Activated CD4-positive, alpha-beta T cell treated with anti-CD3 and anti-CD28 coated beads, Interleukin-2, amount 50 U/mL, for 1 hour (primary cell): ENCODE measurements at places on chromosomes 6 and 20.
A peak's percentile ranks its signal among the peaks of the same experiment; 100 is the strongest.

- DNase-seq, result peak; percentile 3
Observed at GRCh38 chr6:158781692-158782373, 37.3 kb downstream of the EZR start.

DNA sequence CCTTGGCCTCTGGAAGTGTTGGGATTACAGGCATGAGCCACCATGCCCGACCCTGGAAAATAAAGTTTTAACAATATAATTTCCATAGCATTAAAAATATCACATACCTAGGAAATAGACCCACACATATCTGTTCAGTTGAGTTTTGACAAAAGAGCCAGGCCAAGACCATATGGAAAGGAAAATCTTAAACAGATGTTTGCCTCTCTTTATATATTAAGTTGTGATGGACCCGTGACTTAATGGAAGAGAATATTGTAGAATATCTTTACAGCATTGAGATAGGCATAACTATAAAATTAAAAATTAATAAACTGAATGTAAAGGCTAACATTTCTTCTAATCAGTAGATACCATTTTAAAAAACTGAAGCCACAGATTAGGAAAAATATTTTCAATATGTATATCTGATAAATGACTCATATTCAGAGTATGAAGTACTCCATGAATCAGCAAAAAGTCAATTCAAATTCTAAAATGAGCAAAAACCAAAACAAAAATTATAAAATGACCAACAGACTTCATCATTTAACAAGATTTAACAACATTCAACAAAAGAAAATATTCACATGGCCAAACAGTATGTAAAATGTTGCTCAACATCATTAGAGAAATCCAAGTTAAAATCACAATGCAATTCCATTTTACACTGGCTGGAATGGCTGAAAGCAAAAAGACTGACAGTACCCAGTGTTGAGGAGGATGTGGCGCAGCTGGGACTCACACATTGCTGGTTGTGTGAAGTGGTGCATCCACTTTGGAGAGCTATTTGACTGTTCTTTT, 43.3 kb downstream of the GTF2H5 start:
- no peak for DNase-seq

DNA sequence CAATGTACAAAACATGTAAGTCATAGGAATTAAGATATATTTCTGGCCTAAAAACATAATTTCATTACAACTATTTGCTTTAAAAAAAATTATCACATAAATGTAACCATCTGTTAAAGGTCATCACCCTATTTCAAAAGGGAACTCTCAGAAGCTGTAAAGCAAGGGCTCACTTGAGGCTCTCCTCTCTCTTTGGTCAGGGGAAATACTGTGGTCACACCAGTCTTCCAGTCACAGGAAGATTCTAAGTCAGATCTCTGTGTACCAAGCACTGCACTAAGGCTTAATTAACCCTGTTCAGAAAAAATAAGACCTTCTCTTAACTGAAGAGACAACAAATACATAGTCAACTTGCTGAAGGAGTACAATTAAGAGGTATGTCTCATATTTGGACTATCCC, 75.6 kb downstream of the MMS22L start:
- no peak for DNase-seq

- no peak for DNase-seq
Observed at GRCh38 chr6:35724059-35724458, 12.8 kb upstream of the ARMC12 start.

- no peak for DNase-seq
Observed at GRCh38 chr6:163750431-163751031, 336.0 kb downstream of the QKI start.

DNA sequence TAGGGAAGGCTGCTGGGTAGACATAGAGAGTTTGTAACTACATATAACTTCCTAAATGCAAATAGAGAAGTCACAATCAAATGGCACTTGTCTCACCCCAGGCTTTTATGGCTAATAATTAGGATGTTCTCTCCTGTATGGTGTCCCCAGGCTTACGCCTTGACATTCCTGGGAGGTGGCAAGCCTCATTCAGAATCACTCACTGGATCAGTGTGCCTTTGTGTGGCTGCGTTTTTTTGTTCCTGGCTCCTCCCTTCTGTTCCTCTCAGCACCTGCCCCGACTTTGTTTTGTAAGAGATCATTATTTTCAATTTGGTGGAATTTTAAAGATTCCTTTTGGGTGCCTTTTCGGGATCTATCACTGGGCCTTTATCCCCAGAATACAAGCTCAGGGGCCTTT, 5.7 kb downstream of the LAMP5 start:
- DNase-seq, result no peak

DNA sequence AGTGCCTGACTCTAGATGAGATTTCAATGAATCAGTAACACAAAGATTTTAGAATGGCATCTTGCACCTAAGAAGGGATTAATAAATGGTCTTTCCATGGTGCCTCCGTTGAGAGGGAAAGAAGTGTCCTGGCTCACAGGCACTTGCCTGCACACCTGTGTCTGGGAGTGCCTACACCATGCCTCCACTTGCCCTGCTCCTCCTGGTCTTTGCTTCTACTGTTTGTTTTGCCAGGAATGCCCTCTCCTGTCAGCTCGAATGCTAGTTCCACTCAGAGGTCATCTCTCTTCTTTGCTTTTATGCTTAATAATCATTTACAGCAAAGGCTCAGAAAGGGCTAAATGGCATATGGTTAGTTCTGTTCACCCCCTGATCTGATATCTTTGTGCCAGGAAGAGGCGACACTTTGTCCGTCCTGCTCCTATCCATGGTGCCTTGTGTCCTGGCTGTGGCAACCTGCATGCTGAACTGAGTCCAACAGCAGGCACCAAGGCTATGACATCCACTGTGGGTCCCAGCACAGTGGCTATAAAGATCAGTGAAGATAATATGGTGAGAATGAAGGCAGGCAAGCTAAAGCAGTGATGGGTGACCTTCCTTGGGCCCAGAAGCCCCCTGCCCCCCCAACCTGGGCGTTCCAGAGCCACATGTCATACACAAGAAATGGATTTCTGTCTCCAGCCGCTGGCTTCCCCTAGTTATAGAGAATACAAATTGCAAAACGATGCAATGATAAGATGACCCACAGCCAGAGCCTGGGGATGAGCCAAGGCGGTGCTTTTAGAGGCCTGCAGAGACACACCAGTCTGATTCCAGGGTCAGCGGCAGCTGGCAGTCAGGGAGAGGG, 1.4 kb downstream of the C6orf132 start:
- no peak for DNase-seq

- DNase-seq, result no peak
Observed at GRCh38 chr6:57173886-57174510, 1.9 kb downstream of the BAG2 start.

DNA sequence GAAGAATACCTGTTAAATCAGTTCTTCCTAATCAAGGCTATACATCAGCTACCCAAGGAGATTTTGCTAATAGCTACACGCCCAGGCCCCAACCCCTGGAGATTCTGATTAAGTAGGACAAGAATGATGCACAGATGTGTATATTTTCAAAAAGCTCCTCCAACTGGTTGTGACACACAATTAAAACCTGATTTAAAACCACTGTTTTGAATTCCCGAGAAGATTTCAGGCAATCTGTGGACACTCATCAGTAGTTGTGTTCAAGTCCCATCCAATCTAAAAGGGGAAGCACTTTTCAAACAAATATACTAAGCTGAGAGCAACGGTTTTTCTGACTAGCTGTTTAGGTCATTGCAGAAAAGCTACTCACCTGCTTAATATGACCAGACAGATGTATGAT, 118.9 kb upstream of the NHSL1 start:
- no peak for DNase-seq

GRCh38 chr20:10902174-10902573, 228.4 kb upstream of the JAG1 start:
- no peak for DNase-seq

DNA sequence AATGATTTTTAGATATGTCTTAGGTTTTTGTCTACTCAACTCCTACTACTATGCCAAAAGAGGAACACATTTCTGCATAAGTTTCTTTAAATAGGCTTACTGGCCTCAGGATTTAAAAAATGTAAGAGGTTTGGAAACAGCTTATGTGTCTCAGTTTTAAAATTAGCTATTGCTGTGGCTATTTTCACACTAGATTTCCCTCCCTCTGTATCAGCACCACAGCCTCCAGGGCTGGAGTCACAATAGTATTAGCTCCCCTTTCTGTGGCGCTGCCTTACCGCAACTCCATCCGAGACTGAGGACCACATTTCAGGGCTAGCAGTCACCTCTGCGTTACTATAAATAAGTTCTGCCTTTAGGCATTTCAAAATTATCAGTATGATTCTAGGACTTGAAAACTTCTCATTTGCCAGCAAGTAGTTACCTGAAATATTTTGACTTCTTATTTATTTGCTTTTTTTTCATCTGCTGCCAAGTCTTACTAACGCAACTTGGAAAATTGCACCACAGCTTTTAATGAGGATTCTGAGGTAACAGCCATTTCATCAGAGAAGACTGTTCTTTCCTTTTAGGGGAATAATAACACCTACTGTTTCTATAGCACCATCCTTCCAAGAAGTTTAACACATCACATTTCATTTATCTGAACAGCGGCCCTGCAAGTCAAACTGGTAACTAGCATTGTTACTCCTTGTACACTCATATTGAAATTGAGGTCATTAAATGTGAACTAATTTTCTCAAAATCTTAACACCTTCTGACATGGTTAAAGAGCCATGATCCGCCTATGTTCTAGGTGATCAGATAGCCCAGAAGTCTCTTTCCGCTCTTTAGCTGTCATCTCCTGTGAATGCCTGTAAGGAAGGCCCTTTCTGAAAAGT, 105.9 kb downstream of the GJA10 start:
- DNase-seq, result no peak

- DNase-seq, result no peak
Observed at GRCh38 chr20:55776176-55776575, 229.1 kb downstream of the CBLN4 start.

GRCh38 chr6:71887006-71887743, 825 bp downstream of the RIMS1 start:
- no peak for DNase-seq

DNA sequence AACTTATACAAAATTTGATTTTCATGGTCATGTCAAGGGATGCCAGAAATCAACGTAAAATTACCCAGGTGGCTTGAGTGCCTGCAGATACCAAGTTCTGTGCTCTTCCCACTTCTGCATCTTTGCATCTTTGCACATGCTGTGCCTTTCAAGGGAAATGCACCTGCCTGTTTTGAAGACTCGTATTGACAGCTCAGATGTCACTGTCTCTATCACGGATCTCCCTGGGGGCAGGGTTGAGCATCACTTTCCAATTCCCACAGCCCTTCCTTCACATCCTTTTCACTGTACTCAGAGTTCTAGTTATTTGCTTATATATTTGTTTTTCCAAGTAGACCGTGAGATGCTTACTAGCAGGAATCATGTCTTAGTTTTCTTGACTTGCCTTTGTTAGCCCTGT, 274.2 kb downstream of the CDH26 start:
- no peak for DNase-seq

GRCh38 chr20:36836591-36837269, 39.2 kb upstream of the TLDC2 start:
- peak; percentile 34 for DNase-seq

GRCh38 chr6:147942363-147942762, 400.3 kb upstream of the SASH1 start:
- DNase-seq, result no peak

DNA sequence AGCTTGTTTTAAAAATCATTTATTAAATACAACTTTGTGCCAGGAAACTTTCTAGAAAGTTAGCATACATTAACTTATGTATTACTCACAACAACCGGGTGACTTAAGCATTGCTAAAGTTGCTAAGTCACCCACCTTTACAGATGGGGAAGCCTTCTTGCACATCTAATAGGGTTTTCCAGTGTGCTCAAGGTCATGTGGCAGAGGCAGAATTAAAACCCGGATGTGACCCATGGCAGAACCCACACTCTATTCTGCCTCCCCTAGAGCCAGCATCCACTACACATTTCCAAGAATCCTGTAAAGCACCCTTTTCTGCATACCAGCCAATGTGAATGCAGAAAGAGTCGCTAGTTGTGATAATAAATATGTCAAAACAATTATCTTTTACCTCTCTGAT, 13.4 kb downstream of the LINC00237 start:
- DNase-seq, result no peak

- no peak for DNase-seq
Observed at GRCh38 chr6:56821005-56821432, 133.9 kb upstream of the BEND6 start.

- no peak for DNase-seq
Observed at GRCh38 chr6:131682442-131682841, 18.8 kb downstream of the OR2A4 start.

DNA sequence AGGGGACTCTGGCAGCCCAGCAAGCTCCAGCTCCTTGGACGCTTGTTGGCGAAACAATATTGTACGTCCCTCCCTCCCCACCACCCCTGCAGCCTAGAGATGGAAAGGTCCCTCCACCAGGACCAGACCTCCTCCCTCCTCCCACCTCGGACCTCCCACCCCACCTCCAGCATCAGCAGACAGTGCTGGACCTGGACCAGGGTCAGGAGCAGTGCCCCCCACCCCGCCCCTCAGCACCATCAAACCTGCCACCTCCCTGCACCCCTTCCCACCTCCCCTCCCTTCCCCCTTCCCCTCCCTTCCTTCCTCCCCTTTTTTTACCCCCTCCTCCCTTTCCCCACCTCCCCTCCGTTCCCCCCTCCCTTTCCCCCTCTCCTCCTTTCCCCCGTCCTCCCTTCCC, 98.4 kb downstream of the TAF4 start:
- DNase-seq, result no peak

- no peak for DNase-seq
Observed at GRCh38 chr6:148954934-148955333, 208.1 kb downstream of the UST start.

DNA sequence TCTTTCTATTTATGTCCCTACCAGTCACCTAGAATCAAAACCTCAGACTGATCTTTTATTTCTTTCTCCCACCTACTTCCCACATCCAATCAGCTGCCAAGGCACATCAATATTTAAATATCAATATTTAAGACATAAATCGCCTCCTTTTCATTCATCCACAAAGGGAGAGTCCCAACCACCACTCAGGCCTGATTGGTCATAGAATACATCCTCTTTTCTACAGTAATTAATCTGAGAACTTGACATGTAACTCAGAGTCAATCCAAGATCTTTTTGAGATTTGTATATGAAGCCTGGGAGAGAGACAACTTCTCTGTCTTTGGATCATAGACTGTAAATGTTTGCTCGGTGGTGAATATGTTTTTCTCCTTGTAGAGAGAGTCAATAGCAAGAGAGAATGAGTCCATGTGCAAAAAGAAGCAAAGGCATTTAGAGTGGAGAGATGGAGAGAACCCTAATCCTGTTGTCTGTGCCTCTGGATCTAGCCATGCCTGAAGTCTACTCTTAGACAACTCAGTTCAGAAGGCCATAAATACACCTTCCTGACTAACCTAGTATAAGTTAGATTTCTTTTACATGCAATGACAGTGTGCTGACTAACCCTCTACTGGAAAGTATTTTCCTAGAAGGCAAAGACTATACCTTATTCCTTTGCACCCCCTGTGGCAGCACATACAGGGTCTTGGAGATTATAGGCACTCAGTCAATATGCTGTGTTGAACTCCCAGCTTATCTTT, 12.1 kb upstream of the NEDD9 start:
- DNase-seq, result no peak
